Large intestine (tissue), 12 donors: ENCODE measurements at places on chromosomes 3 and 15. TPM values are rescaled to one million over a fixed set of nuclear protein-coding genes. Genes with fewer than 3 reads are reported as not detected.
A peak's percentile ranks its signal among the peaks of the same experiment; 100 is the strongest.

DNA sequence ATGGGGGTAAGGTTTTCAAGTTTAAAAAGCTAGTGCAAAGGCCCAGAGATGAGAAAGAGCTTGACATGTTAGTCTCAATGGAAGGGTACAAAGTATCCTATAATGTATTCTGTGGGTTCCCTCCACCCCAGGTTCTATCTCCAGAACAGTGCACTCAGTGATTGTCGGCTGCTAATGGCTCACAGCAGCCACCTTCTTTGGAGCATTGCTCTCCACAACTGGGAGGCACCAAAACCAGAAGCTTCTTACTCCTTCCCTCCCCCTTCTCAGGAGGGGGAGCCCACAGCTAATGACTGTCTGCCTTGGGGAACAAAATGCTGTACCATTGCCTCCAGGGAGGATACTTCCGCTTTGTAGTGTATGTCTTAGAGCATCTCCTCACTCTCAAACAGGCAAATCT is 439.4 kb upstream of the RBMS3 start:
- no peak overlapping the region for H3K4me3 ChIP-seq
- H3K27ac ChIP-seq: no peak overlapping the region
- no peaks in the 10 kb centered on the region for H3K27me3 ChIP-seq
- no peaks in the 10 kb centered on the region for H3K36me3 ChIP-seq

- H3K36me3 ChIP-seq: no peaks in the 10 kb centered on the region
- H3K27me3 ChIP-seq: peaks cover 7% of the 10 kb centered on the region
- DNase-seq: no peak
- H3K27ac ChIP-seq: no peak overlapping the region
- H3K4me3 ChIP-seq: no peak overlapping the region
- no peaks in the 10 kb centered on the region for H3K4me1 ChIP-seq
These were observed 30.9 kb upstream of the SPSB4 start for GRCh38 chr3:141020143-141020830.

The STRA6 gene
- polyA plus RNA-seq: 22.2 TPM

- peaks cover 4% of the 10 kb centered on the region for H3K27me3 ChIP-seq
- peaks cover 3% of the 10 kb centered on the region for H3K4me1 ChIP-seq
- H3K4me3 ChIP-seq: no peak overlapping the region
- peaks cover 40% of the 10 kb centered on the region for H3K36me3 ChIP-seq
- H3K27ac ChIP-seq: no peak overlapping the region
These were observed 16.9 kb downstream of the C3orf22 start for GRCh38 chr3:126541628-126542339.

The KBTBD12 gene
- 0.52 TPM for polyA plus RNA-seq

- no peaks in the 10 kb centered on the region for H3K4me1 ChIP-seq
- H3K36me3 ChIP-seq: no peaks in the 10 kb centered on the region
- H3K27me3 ChIP-seq: no peaks in the 10 kb centered on the region
- H3K27ac ChIP-seq: no peak overlapping the region
These were observed 21.5 kb upstream of the GASK1A start for GRCh38 chr3:42957573-42957972.

The BRPF1 gene
- 17.6 TPM for polyA plus RNA-seq

DNA sequence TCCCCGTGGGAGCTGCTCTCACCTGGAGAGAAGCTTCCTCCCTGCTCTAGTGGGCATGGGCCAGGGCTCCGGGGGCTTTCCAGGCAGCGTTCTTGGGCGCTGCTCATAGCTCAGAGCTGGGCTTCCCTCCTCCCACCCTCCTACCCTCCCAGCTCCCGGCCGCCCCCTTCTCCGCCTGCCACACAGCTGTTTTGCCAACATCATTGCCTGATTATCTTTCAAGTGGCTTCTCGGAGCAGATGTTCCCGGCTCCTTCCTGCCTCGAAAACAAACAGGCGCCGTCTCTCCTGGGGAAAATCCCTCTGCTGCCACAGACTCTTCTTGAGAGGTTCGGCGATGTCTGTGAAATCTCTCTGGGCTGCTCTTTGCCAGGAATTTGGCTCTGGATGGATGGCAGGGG is 195.6 kb downstream of the RPLP1 start:
- H3K36me3 ChIP-seq: no peaks in the 10 kb centered on the region
- DNase-seq: no peak
- peaks cover 49% of the 10 kb centered on the region for H3K27me3 ChIP-seq
- no peak overlapping the region for H3K27ac ChIP-seq
- H3K4me1 ChIP-seq: no peaks in the 10 kb centered on the region

- no peak overlapping the region for H3K27ac ChIP-seq
- no peaks in the 10 kb centered on the region for H3K36me3 ChIP-seq
- H3K27me3 ChIP-seq: no peaks in the 10 kb centered on the region
- peaks cover 31% of the 10 kb centered on the region for H3K4me1 ChIP-seq
- DNase-seq: no peak
These were observed 58.2 kb downstream of the RAB7A start for GRCh38 chr3:128784232-128784631.

DNA sequence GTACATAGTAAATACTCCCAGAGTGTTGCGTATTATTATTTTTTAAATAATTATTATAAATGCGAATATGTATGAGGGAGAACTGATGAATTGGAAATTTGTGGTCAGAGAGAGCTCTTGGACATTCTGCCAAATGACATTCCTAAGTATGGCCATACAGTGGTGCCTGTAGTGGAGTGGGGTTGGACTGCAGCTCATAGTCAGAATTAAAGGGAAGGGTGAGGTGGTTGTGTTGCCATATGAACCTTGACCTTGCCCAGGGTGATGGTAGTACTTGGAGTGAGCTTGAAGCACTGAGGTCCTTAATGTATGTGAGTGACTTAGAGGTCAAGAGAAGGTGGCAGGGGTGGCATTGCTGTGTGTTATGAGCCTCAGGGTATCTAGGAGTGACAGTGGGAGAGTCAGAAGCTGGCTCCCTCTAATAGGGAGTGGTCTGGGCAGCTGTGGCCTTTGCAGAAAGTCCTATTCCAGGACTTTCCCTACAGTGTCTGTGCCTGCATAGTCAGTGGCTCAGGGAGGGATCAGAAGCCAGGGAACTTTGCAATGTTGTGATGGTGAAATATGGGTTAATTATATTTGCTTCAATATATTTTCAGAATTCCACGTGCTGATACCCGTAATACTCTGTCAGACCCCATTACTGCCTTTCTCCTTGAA is 26.2 kb downstream of the PDE8A start:
- H3K4me1 ChIP-seq: peaks cover 49% of the 10 kb centered on the region
- no peak overlapping the region for H3K4me3 ChIP-seq
- no peaks in the 10 kb centered on the region for H3K27me3 ChIP-seq
- no peak for DNase-seq
- H3K36me3 ChIP-seq: no peaks in the 10 kb centered on the region

DNA sequence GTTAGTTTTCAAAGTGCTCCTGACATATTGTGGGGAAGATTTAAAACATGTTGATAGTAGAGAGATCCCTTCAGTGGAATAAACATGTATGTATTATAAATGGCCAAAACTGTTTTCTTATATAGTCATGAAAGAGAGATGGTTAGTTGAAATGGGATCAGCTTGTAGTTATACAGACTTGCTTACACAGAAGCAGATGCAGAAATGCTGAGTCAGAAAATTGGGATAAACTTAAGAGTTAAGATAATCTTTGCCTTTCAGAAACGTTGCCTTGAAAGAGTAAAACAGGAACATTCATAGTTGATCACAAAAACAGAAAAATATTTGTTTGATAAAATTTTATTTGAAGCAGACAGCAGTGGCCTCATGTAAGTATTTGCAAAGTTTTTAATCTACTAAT is 433.2 kb upstream of the BCHE start:
- H3K4me3 ChIP-seq: no peak overlapping the region
- no peaks in the 10 kb centered on the region for H3K36me3 ChIP-seq
- H3K27me3 ChIP-seq: no peaks in the 10 kb centered on the region
- DNase-seq: no peak

- no peaks in the 10 kb centered on the region for H3K4me1 ChIP-seq
- H3K27me3 ChIP-seq: no peaks in the 10 kb centered on the region
- H3K27ac ChIP-seq: no peak overlapping the region
- H3K36me3 ChIP-seq: no peaks in the 10 kb centered on the region
- no peak for DNase-seq
- H3K4me3 ChIP-seq: no peak overlapping the region
These were observed 799.8 kb downstream of the DIPK2A start for GRCh38 chr3:144771381-144771870.

DNA sequence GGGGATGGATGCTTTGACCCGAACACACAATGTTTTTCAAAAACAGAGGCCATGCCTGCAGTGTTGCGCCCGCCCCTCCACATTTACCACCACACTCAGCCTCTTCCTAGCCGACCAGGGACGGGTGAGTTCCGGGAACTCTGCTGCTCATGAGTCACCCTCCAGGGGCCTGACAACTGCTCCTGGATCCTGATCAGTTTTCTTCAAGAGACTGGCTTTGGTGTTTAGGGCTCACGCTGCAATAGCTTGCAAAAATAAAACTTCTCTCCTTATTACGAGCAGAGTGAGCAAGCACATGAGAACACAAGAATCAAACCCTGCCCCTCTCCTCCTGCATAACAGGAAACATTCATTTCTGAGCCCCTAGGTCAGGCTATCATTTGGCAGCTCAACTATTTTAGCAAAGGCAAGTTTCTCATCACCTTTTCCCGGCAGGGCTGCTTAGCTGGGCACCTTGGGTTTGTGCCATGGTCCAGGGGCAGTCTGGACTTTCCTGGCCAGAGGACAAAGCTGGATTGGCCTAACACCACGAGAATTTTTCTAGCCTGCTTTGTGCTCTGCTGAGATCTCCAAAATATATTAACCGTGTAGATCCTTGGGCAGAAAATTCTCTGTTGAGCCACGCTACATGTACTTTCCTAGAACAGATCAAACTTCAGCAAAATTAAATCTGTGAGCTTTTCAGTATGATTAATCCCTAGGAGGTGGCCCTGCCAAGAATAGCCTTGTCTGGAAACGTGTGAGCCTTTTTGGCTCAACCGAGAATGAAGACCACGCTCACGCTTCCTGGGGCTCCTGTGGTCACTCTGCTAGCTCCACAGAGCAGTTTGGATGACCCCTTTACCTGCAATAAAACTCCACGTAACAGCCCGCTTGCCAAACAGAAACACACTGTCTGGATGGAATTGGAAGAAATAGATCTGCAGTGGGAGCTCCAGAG is 52.7 kb upstream of the SPATA12 start:
- peak overlapping the region; percentile 35 for H3K27ac ChIP-seq
- H3K4me1 ChIP-seq: no peaks in the 10 kb centered on the region
- no peaks in the 10 kb centered on the region for H3K27me3 ChIP-seq
- no peaks in the 10 kb centered on the region for H3K36me3 ChIP-seq
- DNase-seq: no peak

DNA sequence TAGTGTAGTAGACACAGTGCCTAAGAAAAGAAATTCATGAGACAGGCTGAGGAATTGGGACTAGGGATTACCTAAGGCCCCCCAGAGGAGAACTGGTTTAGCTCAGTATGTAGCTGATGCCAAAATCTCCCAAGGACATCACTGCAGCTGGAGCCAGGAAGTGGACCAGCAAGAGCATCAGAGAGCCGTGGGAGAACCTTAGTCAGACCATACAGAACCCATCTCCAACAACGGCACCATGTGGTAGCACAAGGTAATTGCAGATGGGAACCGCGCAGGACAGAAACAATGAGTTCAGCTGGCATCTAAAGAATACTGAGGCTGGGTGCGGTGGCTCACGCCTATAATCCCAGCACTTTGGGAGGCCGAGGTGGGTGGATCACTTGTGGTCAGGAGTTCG is 81.7 kb downstream of the WNT5A start:
- H3K27ac ChIP-seq: no peak overlapping the region

GRCh38 chr3:69568951-69569350 is 170.3 kb upstream of the MITF start:
- no peak overlapping the region for H3K27ac ChIP-seq
- H3K36me3 ChIP-seq: no peaks in the 10 kb centered on the region
- no peaks in the 10 kb centered on the region for H3K27me3 ChIP-seq
- DNase-seq: no peak
- no peaks in the 10 kb centered on the region for H3K4me1 ChIP-seq

- H3K27ac ChIP-seq: no peak overlapping the region
- H3K27me3 ChIP-seq: no peaks in the 10 kb centered on the region
- H3K4me1 ChIP-seq: no peaks in the 10 kb centered on the region
These were observed 11.7 kb upstream of the SAMMSON start for GRCh38 chr3:69987833-69988232.

DNA sequence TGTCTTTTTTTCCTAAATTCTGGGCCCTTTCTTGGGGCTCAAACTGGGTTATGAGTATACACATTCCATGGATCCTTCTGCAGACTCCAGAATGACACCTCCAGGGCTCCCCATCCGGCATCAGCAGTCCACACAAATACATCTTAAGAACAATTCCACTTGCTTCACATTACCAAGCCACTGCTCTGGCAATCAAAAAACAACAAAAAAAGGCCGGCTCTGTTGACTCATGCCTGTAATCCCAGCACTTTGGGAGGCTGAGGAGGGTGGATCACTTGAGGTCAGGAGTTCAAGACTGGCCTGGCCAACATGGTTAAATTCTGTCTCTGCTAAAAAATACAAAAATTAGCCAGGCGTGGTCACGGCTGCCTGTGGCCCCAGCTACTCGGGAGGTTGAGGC is 49.9 kb upstream of the LPP start:
- H3K4me1 ChIP-seq: no peaks in the 10 kb centered on the region
- no peaks in the 10 kb centered on the region for H3K36me3 ChIP-seq
- H3K27me3 ChIP-seq: no peaks in the 10 kb centered on the region
- H3K27ac ChIP-seq: no peak overlapping the region

The IL5RA gene
- polyA plus RNA-seq: 0.28 TPM

The SLC12A8 gene
- polyA plus RNA-seq: 21.6 TPM

The UMPS gene
- 30.2 TPM for polyA plus RNA-seq

DNA sequence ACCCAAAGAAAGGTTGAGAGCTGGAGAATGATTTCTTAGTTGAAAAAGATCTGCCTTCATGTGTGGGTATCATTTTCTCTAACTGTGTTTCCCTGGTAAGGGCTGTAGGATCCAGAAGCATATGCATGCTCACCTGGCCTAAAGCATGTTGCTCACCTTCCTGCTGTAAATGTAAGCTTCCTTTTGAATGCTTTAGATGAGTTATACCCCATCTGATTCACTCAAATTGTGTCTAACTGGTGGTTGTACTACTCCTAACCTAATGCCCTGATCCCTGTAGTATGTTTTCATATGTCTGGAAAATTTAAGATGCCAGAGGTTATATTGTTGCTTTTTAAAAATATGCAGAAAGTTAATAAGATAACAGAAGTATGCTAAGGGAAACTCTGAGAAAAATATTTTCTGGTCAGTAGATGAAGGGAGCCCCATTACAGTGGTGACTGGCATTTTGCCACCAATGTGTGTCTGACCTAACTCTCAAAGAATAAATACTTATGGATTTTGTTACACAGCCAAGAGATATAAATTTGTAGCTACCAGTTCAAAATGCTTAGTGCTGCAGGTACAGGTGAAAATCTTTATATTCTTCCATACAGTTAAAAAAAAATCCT is 7.7 kb downstream of the FILIP1L start:
- H3K4me1 ChIP-seq: peaks cover 36% of the 10 kb centered on the region
- no peak overlapping the region for H3K27ac ChIP-seq
- no peaks in the 10 kb centered on the region for H3K36me3 ChIP-seq
- H3K27me3 ChIP-seq: no peaks in the 10 kb centered on the region
- no peak overlapping the region for H3K4me3 ChIP-seq

GRCh38 chr3:140568131-140568530 is 109.7 kb upstream of the TRIM42 start:
- H3K36me3 ChIP-seq: no peaks in the 10 kb centered on the region
- no peak overlapping the region for H3K27ac ChIP-seq
- H3K4me3 ChIP-seq: no peak overlapping the region
- H3K4me1 ChIP-seq: no peaks in the 10 kb centered on the region
- H3K27me3 ChIP-seq: no peaks in the 10 kb centered on the region
- no peak for DNase-seq
